ENCODE measurements at places on chromosomes 6 and 20. TPM values are rescaled to one million over a fixed set of nuclear protein-coding genes. Genes with fewer than 3 reads are reported as not detected.

PDRG1 gene
- 15.8 TPM for total RNA-seq

DAAM2 gene
- 1.2 TPM for total RNA-seq

DNA sequence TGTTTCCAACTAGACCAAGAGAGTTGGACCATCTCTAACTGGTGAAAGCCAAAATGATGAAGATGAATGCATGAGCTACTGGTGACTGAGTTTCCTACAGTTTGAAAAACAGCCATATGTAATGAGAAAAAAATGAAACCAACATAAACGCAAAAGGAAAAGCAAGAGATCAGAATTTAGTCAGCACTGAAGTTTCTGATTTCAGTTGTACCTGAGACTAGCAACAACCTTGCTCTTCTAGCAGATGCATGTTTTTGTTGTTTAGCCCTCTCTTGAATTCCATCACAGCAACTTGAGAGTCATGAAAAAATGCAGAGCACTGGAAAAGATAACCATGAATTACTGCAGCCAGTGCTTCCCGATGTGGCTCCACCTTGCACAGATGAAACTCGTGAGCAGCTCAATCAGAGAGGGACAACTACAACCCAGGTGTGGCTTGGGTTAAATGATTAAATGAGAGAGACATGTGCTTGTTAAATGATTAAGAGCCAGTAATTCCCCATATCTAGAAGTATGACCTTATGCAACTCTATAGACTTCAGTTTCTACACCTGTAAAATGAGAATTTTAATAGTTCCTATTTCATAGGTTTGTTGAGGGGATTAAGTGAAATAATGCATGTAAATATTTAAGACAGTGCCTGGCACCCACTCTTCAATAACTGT is 104.8 kb downstream of the ELOVL4 start:
- DNase-seq, result no peak

GRCh38 chr6:161744211-161745067 is 470.6 kb upstream of the AGPAT4 start:
- no peak for DNase-seq

GRCh38 chr6:159996087-159996622 is 27.3 kb downstream of the IGF2R start:
- no peak for DNase-seq

All from glomerular endothelial cell (primary cell).